ENCODE measurements at places on chromosomes 4 and X.

DNA sequence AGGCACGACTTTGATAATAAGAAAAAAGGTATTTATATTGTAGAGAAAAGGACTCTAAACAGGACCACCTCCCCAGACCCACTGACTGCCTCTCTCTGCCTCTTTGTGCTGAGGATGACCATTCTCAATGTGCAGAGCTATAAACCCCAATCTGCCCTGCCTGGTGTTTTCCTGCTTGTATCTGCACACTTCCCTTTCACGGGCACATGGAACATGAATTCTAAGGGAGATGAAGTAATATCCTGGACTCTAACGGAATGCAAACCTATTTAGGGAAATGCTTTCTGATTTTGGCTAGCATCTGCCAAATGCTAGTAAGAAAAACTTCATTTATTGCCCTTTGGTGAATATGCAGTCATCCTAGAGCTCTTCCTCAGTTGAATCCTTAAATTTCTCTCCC lies 2.4 kb downstream of the DIPK2B start:
- DNase-seq, result no peak

GRCh38 chr4:76420188-76420761 lies 666 bp downstream of the CCDC158 start:
- DNase-seq, result no peak

DNA sequence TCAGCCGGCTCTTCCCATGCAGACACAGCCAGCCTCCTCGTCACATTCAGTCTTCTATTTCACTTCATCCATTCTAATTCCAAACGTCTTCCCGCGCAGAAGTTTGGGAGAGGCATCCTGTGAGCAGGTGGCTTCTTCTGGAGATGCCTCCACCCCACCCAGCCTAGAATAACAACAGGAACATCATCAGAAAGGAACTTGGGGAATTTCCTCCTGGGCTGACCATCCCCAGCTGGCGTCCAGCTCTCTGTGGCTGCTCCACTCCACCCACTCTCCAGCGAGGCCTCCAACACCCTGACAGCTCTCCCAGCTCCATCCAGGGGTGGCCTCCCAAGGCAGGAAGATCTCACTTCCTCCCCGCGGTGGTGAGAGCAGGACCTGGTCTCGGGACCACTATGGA lies 5.5 kb upstream of the C4orf50 start:
- no peak for DNase-seq

- DNase-seq, result no peak
Observed at GRCh38 chr4:150261571-150261970, 183.3 kb downstream of the DCLK2 start.

DNA sequence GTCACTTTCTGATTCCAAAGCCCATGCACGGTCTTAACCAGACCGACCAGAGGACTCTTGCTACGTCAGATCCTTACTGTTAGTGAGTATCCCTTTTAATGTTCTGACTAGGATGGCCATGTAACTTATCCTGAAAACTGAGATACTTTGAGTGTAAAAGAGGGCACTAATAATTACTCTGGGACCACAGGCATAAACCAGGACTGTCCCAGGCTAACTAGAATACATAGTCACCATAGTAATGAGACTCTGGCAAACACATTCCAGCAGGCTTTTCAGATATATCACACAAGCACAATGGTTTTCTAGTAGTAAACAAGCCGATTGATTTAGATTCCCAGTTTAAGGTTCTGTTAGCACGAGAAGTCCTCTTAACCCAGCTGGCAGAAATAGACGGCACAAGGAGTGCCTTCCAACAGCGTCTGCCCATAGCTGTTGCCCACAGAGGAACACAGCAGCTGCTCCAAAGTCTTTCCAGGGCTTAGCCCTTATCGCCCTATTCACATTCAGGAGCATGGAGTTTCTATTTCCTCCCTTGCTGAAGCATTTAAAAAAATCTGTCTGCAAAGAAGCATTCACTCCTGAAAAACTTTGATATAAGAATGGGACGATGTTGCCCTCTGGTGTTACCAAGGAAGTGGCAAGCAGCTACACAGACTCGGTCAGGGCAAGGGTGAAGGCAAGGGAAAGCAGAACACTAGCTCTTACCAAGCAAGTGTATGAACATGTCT lies 92.4 kb downstream of the CXCL13 start:
- DNase-seq, result no peak
